Fibroblast of villous mesenchyme (primary cell): ENCODE measurements at places on chromosomes 7 and 10.

- DNase-seq: no peak
These were observed 25.7 kb downstream of the HDAC9 start for GRCh38 chr7:18521236-18521589.

DNA sequence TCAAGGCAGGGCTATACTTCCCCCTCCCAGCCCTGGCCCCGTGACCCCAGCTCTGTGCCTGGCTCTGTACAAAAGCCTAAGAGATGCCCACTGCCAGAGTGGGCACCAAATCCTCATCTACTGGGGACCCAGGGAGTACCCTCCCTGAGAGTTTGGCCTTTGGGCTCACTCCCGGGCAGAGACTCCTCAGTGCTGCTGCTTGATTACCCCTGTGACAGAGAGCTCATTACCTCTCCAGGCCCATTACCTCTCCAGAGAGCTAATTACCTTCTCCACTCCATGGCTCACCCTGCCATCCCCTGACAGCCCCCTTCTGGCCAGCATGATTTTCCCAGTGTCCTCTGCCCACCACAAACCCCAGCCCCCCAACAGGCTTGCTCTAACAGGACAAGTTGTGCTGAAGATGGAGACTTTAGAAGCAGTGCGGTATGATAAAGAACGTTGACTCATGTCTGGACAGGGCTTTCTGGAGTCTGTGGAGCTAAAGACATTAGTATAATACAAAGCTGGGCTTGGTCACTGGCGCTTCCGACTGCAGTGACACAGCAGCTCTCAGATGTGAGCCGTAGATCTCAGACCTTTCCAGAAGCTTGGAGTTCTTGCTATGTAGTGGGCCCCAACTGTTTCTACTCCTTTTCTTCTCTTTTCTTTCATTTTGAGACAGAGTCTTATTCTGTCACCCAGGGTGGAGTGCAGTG, 111.3 kb upstream of the KCTD7 start:
- DNase-seq: no peak

DNA sequence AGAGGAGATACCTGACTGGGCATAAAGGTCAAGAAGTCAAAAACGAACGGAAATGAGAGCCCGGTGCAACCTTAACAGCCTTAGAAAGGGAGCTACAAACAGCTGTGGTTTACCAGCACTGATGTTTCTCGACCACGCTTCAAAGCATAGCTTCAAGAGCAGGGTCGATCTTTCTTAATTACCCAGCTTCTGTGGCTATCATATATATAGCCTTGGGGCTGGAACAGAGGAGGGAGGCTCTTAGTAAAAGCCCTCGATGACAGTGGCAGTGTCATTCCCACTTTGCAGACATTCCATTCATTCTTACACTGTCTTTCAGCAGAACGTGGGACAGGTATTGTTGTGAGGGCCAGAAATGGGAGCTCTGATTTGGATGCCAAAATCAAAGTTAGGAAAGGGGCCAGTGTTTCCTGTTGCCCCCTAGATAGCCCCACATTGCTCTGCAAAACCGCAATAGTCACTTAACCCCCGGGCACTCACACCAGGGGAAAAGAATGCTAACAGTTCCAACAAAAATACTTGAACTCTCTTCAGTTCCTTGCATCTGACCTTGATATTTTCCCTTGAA, 141.5 kb downstream of the MTPAP start:
- no peak for DNase-seq

- DNase-seq: peak; percentile 60
These were observed 37.8 kb downstream of the DKK1 start for GRCh38 chr10:52351914-52352330.

DNA sequence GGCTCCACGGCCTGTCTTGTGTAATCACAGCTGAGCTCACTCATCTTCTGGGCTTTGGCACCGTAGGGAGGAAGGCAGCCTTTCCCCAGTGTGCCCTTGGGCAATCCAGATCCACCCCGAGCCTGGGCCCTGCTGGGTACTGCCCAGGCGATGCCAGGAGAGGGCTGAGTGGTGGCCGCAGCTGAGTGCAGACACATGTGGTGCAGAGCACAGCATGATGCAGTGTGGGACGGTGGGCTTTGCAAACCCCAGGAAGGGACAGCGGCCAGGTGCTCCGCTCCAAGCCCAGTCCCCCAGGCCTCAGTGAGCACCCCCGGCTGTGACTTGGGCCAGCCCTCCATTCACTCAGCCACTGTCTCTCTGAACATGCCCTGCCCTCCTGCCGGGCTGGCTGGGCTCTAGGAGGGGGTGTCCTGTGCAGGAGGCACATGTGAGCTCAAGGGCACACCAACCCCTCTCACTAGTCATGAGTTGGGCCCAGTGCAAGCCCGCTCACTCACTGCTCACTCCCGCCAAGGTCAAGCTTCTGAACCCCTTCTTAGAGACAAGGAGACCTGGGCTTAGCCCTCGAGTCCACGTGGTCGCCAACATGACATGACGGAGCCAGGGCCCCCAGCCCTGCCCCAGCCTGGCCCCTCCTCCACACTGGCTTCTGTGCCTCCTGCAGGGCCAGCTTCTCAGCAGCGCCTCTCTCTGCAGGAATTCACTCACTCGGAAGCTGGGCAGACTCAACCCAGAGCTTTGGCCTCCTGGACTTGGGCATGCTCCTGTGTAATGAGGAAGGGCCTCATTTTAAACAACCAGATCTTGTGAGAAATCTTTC, 77.5 kb upstream of the INSIG1 start:
- DNase-seq: no peak

- DNase-seq: peak; percentile 71
These were observed 361 bp upstream of the PLXDC2 start for GRCh38 chr10:19815731-19816410.

GRCh38 chr7:153530441-153530840, 521.8 kb upstream of the DPP6 start:
- DNase-seq: no peak

DNA sequence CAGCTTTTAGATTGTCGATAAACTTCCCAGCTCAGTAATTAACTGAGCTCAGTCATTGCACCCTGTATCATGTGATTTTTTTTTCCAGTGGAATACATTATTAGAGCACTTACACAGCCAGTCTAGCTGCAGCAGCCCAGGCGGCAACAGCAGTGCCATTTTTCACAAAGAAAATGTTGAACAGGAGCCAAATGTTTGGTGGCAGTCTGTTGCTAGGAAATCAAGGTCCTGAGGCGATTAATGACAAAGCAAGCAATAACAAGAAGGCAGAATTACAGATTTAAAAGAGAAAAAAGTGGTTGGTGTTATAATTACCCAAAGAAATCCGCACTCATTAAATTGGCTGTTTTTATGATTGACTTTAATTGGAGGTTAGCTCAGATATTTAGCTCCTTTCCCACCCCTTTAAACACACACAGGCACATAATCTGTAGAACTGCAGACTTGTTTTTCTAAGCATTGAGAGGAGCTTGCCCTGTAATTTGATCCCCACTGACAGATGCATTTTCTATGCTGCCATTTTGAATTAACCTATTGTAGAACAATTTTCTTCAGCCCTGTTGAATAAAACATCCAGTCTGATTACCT, 267.4 kb downstream of the ADK start:
- DNase-seq: no peak

DNA sequence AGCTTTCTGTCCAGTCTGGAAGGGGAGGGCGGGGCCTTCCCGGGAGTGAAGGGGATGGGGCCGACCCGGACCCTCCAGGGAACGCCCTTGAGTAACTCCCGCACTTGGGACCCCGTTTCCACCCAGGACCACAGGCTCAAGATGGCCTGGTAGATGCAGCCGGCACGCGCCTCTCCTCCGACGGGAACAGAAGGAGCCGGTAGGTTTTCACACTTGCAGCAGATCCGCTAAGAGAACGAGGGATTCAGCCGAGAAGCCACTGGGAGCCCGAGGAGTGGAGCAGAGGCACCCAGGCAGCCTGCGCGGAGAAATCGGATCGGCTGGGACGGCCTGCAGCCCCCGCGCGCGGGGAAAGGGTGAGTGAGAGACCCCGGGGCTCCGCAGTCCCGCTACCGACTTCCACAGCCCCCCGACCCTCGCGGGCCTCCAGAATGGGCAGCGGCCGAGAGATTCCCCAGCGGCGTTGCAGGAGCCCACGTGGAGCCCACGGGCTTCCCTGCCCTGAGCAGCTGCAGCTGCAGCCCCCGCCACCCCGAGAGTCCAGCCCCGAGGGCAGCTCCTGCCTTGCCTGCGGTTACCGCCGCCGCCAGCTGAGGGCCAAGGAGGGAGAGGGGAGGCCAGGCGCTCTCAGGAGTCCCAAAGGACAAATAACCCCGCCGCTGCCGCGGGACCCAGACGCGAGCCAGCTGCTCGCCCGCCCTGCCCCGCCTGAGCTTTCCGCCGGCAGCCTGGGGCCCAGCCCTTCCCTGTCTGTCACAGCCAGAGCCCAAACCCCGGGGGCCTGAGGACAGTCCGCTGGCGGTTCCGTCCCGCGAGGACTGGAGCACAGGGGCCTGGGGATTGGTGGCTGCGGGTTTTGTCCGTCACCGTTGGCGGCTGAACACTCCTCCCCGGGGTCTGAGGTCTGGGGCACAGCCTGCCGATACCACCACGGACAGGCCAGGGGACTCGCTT, 21.8 kb downstream of the IFT22 start:
- DNase-seq: no peak

DNA sequence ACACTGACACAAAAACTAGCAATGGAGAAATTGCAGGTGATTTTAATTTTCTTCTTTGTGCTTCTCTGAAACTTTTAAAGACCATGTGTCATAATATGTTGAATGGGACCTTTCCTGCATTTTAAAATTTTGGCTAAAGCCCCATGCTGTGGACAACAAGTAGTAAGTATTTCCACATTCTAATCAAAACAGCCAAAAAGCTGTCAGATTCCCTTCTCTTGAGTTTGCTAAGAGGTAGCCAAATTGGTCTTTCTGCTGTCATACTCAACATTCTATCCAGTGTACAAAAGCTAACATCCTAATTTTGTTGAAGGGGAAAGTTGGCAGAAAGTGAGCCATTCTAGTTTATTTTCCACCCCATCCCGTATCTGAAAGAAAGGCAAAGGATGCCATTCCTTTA, 447.6 kb downstream of the TFEC start:
- DNase-seq: no peak

GRCh38 chr10:56068473-56069263, 292.4 kb downstream of the ZWINT start:
- no peak for DNase-seq

- no peak for DNase-seq
These were observed 16.3 kb downstream of the RBM33 start for GRCh38 chr7:155660758-155661093.

DNA sequence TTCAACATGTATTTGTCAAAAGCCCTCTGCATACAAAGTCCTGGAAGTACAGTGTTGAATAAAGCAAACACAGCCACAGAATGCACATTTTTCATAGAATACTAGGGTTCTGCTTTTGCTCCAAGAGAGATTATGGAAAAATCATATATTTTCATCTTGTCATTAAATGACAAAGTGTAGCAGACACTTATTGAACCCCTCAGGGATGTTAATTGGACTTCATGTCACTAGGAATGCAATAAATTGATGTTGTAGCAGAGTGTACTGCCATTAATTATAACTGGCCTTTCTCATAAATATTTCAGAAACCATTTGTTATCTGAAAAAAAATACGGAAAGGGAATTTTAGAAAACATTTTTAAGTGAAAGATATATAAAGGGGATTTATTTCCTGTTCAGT, 64.5 kb upstream of the TAC1 start:
- DNase-seq: no peak

DNA sequence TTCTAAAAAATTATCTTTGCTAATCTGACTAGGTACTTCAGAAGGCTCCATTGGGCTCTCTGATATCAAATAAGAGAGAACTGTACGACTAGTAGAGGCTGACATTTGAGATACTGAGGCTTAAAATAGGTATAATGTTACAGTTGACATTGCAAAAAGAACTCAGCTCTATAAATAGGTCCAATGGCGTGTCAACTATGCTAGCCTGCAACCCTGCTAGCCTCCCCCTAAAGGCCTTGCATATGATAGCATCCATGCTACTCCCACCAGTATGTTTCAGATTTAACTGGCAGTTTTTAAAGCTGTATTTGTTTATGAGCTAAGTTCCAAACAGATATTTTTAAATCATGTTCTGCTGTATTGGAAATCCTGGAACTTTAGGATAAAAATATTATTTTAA, at the start of gene PPP1R3A:
Gene PPP1R3A, minus strand, starts transcription at position 64 of the 400 bp plus-strand sequence. Its CDS starts 13 bp downstream, at position 51.
- DNase-seq: no peak

GRCh38 chr10:119550827-119551226, 8.3 kb upstream of the RGS10 start:
- no peak for DNase-seq

DNA sequence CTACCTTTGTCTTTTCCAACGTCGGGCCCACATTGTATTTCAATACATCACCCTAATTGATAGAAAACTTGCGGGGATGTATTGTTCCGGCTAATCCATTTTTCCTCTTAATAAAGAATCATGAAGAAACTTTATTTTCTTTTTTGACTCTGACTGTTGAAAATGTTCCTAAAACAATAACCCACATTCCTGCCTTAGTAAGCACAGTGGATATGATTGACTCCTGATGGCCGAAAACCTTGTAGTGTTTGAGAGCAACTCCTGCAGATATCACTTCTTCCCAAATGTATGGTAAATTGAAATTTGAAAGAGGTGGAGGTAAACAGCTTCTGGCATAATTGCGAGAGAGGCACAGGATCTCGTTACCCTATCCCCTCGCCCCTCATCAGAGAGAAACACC, 65.7 kb downstream of the BICC1 start:
- DNase-seq: no peak

DNA sequence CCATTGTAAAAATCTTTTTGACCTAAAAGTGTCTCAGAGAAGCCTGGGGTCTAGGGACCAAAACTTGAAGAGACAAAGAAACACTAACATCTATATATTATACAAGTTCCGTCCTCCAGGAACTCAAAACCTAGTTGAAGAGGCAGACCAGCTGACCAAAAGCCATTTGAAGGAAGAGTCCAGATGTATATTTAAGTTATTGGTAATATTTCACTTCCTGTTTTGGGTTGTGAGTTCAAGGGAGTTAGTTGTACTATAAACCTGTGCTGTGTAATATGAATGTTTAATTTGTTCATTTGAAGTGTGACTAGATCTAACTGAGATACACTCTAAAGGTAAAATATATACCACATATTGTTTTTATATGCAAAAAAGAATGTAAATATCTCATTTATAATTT, 45.0 kb downstream of the CDK1 start:
- no peak for DNase-seq

GRCh38 chr7:11133436-11133959, 159.8 kb downstream of the PHF14 start:
- peak; percentile 10 for DNase-seq

DNA sequence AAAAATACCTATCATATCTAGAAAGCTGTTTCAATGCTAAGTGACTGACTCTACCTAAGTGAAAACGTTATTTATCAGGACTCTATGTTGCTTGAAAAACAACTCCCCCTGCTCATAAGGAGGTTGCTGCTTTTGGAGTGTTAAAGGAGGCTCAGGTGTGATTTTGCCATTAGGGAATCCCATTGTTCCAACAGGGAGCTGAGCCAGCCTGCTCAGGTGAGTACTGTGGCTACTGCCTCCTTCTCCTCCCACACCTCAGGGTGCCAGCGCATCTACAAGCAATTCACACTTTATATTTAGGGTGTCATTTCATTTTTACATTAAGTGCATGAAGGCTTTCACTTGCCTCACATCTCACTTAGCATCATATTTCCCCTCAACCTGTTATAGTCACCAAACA, 84.7 kb downstream of the SEM1 start:
- DNase-seq: no peak
